ENCODE measurements at places on chromosomes 2 and 18. TPM values are rescaled to one million over a fixed set of nuclear protein-coding genes. Genes with fewer than 3 reads are reported as not detected.

The RESP18 gene
- polyA plus RNA-seq: not detected

The PTMA gene
- 2,636 TPM for polyA plus RNA-seq

The CARF gene
- polyA plus RNA-seq: 1.9 TPM

The MC4R gene
- not detected for polyA plus RNA-seq

The BOLL gene
- not detected for polyA plus RNA-seq

The UPP2 gene
- polyA plus RNA-seq: 0.24 TPM

The PLGLB2 gene
- polyA plus RNA-seq: not detected

The UGT1A5 gene
- polyA plus RNA-seq: not detected

The ORMDL1 gene
- polyA plus RNA-seq: 22.7 TPM

The GTF2A1L gene
- not detected for polyA plus RNA-seq

The GBX2 gene
- polyA plus RNA-seq: not detected

The HOXD13 gene
- polyA plus RNA-seq: 9.8 TPM

All from brain (organoid and tissue), 16 donors.